ENCODE measurements at places on chromosomes 2 and 18. TPM values are rescaled to one million over a fixed set of nuclear protein-coding genes. Genes with fewer than 3 reads are reported as not detected.

ZBTB7C gene
- total RNA-seq: 26.5 TPM

ACVR1C gene
- total RNA-seq: 5.9 TPM

GRCh38 chr18:26630596-26630995 lies 82.2 kb upstream of the KCTD1 start:
- no peak for DNase-seq

GREB1 gene
- total RNA-seq: 83.6 TPM

CAVIN2 gene
- total RNA-seq: 31.3 TPM

- no peak for DNase-seq
Observed at GRCh38 chr18:49178321-49178720, 227.6 kb upstream of the SMAD7 start.

DNA sequence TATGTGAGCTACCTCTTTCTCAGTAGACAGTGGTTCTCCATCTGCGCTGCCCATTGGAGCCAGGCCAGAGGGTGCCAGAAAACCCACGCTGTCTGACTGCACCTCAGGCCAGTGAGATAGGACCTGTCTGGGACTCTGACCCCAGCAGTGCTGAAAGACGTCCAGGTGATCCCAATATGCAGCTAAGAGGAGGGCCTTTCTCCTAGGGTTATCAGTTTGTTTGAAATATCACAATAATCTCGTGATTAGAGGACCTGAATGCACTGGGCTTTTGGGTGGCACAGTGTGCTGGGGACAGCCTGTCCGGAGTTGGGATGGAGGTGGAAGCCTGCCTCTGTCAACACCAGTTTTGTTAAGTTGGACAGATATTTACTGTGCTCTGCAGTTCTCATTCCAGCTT lies 216.3 kb downstream of the LDLRAD4 start:
- DNase-seq: no peak

DNA sequence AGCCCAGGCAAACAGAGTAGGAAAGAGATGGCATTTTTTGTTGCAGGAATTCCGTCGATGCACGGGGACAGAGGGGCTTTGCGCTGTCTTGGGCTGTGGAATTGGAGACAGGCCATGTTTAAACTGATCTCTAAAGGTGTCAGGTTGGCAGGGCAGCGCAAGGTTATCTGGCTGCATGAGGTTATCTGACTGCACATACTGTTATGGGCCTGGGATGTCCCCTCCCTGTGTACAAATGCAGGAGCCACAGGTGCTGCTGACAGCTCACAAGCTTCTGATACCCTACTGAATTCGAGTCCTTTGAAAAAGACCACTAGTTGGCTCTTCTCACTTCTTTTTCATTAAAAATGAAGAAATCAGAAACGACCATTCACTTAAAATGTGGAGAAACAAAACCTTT lies 255.4 kb downstream of the PLCL1 start:
- DNase-seq: no peak

- DNase-seq: peak; percentile 25
Observed at GRCh38 chr18:76056471-76057110, 438.5 kb downstream of the ZNF516 start.

- no peak for DNase-seq
Observed at GRCh38 chr2:41791523-41791922, 256.3 kb upstream of the PKDCC start.

DNA sequence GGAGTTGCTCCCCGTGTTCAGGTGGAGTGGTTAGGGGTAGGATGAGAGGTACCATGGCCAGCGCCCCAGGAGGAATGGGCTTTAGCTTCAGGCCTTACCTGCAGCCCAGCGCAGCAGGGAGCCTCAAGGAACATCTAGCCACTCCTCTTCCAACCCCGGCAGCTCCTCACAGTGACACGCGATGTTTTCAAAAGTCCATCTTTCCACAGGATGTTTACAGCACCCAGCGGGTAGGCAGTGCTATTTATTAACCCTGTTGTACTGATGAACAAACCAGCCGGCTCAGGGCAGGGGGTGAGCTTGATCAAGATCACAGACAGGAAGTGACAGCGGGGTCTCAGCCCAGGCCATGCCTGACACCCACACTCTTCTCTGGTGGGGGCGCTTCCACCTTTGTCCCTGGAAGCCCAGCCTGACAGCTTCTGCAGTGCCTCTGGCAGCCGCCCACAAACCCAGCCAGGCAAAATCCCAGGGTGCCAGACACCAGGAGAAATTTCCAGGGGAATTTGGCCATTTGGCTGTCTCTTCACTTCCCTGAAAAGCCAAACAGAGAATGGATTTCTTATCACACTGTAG lies 18.4 kb upstream of the PRLH start:
- DNase-seq: no peak

- no peak for DNase-seq
Observed at GRCh38 chr2:181264001-181264400, 193.2 kb upstream of the ITGA4 start.

DNA sequence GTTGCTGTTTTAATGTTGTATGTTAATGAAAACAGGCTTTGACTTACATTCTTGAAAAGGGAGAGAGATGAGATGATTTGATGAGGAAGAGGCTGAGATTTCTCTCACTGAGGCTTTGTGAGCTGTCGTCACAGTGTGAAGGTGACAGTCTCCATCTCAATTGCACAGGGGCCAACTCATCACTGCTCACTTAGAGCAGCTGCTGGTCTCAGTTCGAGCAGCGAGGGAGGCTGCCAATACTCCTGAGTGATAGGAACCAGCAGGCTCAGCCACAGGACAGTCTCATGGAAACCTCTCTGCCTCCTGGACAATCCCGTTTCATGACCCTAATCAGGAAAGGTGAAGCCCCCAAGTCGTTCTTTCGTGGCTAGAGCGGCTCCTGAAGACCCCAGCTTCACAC lies 170.7 kb upstream of the SOX11 start:
- DNase-seq: no peak

DNA sequence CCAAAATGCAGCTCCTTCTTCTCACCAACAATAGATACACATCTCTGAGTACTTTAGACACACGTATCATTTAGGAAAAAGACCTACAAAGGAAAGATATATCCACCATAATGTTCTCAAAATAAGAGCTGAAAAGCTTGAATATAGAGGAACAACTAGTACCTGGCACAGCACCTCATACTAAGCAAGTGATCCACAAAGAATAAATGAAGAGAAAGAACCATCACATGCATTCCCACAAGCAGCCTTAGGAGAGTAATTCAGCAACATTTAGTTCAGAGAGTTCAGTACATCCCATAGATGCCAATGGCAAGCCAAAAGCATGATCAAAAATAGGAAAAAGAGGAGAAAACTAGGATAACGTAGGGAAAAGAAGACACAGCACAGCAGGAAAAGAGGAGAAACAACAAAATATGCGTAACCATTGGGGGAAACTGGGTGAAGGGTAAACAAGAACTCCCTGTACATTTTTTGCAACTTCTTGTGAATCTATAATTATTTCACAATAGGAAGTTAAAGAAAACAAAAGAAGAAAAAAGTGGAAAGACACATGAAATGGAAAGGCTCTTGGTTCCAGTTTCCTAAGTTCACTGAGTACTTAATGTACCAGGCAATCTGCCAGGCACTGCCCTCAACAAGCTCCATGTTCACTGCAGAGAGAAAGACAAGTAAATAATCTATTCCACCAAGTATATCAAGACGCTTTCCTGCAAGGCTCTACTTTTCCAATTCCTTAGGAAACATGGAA lies 22.3 kb downstream of the CLASP1 start:
- peak; percentile 31 for DNase-seq

- no peak for DNase-seq
Observed at GRCh38 chr18:62999392-62999791, 284.1 kb downstream of the PHLPP1 start.

- DNase-seq: no peak
Observed at GRCh38 chr2:156625360-156626170, 189.4 kb downstream of the GPD2 start.

DNA sequence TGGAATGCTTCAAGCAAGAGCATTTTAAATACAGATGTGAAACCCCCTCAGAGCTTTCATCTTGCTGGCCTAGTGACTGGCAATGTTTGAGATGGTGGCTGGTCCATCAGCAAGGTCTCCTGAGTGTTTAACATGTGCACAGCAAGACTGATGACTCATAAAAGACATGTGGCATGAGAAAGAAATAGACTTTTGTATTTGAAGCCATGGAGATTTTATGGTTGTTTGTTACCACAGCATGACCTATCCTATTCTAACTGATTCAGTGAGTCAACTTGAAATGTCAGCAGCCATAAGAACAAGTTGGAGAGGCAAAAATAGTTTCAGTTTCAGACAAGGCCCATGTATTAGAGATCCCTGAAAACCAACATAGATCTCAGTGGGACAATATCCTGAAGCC lies 154.7 kb upstream of the LYPD1 start:
- no peak for DNase-seq

DNA sequence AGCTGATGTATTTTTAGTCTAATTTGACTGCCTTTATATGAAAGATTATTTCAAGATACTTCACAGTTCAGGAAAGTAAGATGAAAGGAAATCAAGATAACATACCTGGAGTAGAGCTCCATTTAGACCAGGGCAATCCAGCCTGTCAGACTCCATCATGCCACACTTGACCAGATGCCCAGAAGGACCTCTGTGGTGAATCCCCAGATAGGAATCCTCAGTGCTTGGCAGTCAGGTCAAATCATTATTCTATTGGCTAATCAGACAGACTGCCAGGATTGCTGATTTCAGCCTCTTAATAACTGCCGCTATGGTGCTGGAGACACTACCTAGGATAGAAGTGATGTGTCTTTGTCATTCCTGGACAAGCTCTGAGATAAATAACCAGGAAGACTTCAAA lies 404.2 kb downstream of the STK39 start:
- no peak for DNase-seq

GRCh38 chr2:206790311-206790935 lies 25.0 kb downstream of the FASTKD2 start:
- DNase-seq: no peak

- no peak for DNase-seq
Observed at GRCh38 chr18:77147418-77147852, 14.9 kb upstream of the MBP start.

- DNase-seq: peak; percentile 54
Observed at GRCh38 chr2:149313512-149313972, 16.8 kb upstream of the LYPD6 start.

DNA sequence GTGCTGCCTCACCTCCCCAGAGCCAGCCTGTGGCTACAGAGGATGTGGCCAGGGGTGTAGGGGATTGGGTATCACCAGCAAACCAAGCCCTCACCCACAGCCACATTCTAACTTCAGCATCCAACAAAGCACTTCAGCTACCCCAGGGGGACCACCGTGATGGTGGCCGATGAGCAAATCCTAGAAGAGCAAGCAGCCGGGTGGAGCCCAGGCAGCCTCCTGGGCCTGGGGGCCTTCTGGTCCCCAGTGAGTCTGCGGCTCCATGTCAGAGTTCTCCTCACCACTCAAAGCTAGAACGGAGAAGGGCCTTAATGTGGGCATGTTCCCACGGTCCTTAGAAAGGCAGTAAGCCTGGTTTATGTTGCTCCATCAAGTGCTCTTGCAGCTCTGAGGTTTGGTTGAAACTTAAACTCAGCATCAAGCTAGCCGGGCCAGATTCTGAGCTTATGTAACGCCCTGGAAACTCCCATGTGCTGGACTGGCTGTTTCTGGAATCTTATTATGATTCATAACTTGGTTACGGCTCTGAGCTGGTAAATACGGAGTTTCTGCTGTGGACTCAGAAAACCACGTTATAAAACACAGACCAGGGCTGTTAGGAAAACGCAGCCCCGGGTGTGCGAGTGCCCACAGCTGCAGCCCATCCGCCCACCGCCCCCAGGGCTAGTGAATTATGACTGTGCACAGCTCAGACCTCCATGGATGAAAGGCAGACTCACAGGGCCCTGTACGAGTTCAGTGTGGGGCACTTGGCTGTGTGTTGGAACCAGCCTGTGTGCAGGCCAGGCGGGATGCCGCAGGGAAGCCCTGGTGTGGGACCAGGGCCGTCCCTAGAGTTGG lies 99.8 kb downstream of the SEPTIN10 start:
- DNase-seq: no peak

RAPH1 gene
- total RNA-seq: 66.9 TPM

DNA sequence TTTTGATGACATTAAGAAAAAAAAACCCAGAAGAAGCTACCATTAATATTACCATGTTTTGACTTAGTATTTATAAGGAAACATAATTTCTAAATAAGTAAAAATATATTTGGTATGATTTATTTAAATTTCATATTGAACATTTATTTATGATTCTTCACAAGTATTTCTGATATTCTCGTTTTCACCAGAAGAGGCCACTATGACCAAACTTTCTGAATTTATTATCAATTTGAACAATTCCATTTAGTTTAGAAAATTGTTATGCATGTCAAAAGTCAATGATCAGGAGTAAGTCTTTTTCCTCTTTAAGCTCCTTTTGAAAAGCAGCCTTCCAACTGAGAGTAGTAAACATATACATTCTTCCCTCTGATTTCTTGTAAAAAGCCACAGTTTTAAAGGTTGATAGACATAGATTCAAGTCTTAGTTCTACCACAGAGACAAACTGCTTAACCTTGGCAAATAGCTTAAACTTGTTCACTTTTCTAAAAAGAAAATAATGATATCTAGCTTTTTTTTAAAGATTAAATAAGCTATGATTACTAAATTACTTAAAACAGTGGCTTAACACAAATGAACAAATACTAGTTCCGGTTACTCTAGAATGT lies 329.9 kb downstream of the TRIB2 start:
- no peak for DNase-seq

DNA sequence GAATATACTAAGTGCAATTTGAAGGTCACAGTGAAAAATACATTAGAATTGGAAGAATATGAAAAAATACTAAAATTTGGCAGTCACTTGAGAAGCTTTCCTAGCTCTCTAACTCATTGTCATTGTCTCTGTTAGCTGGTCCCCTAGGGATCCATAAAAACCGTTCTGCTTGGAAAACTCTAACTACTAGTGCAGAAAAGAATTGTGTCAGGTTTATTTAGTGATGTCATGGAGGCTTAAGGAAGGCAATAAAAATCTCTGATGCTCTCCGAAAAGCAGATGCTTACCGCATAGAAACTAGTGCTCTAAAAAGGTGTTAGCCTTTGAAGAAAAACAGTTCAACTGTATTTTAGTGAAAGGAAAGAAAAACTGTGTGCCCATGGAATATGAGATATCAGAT lies 150.1 kb upstream of the DLGAP1 start:
- no peak for DNase-seq

DNA sequence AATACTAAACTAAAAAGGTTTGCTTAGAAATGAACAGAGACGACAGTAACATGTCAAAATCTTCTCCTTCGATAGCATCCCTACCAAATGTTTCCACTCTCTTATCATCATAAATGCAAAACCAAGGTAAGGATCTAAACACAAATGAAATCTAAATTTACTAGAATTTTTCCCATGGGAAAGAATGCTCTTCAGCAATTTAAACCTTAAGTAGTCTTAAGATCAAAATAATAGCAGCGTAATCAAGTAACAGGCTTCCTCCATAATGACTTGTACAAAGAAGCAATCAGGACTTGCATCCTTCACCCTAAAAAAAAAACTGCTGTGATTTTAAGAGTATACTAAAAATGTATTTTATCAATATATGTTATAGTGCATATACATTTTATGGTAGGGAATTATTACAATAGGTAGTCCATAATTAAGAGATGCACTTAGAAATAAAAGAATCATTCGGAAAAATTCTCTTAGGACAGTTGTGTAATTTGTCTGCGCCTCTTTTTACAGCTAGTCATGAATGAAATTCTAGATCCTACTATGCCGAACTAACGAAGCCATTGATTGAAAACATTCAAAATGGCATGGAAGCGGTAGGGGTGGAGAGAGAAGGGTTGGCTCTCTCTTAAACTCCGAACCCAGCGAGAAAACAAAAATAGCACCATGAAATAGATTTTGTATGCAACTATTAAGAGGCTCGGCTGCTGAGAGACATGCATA lies 1.3 kb downstream of the PGAP1 start:
- no peak for DNase-seq

- DNase-seq: no peak
Observed at GRCh38 chr18:7725897-7726296, 158.8 kb downstream of the PTPRM start.

ANKRD30BL gene
- total RNA-seq: not detected

- DNase-seq: no peak
Observed at GRCh38 chr2:75892490-75892889, 181.8 kb upstream of the GCFC2 start.

All from breast epithelium (tissue), 4 donors.